ENCODE measurements at places on chromosomes 5 and 9. TPM values are rescaled to one million over a fixed set of nuclear protein-coding genes. Genes with fewer than 3 reads are reported as not detected.
A peak's percentile ranks its signal among the peaks of the same experiment; 100 is the strongest.

DNA sequence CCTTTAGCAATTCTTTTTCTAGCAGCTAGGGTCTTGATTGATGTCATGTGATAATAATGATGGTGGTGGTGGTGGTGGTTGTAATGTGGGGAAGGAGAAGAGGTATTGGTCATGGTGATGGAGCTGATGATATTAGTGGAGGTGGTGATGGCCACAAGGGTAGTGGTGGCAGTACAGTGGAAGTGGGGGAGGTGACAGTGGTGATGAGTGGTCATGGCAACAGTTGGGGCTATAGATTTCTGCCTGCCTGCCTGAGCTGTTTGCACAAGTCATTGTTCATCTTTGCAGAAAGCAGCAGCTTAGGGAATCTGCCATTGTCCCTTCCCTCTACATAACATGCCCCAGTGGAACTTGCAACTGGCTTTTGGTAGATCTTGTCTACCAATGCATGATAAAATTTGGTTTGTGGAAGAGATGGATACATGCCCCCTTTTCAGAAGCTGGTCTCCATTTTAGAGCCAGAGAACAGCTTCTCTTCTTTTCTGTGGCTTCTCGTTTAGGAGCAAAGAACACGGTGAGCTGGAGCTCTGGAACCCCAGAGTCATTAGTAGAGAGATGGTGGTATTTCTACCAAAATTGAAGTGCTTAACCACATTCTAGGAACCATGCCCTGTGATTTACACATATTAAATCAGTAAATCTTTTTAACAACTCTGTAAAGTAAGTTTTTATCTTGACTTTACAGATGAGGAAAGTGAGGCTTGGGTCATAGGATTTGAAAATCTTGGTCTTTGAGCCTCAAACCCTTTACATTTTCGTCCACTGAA lies 100.3 kb downstream of the AOPEP start:
- DNase-seq: no peak

- DNase-seq: no peak
Measured at GRCh38 chr5:179296150-179296821, 49.0 kb downstream of the ADAMTS2 start.

The MTAP gene
- total RNA-seq: 70.2 TPM

The DOLPP1 gene
- total RNA-seq: 15.2 TPM

The SLC46A2 gene
- total RNA-seq: not detected

GRCh38 chr9:126113756-126114408 lies 212.7 kb upstream of the MVB12B start:
- DNase-seq: no peak

GRCh38 chr9:73370053-73370452 lies 218.4 kb downstream of the ANXA1 start:
- DNase-seq: no peak

DNA sequence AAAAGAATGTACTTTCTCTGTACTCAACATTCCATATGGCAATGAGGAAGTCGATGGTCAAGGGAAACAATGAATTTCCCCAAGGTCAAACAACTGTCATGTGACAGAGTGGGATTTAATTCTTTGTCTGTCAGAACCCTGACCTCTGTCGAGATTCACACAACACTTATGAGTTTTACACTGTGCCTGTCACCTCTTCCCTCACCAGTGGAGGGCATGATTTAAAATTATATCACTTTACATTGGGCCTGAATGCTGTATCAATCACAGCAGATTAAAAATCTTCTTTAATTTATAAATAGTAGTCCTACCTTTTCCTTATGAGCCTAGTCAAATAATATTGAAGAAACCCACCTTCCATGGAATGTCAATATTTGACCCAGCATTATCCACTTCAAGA lies 276.7 kb downstream of the CDH10 start:
- DNase-seq: no peak

DNA sequence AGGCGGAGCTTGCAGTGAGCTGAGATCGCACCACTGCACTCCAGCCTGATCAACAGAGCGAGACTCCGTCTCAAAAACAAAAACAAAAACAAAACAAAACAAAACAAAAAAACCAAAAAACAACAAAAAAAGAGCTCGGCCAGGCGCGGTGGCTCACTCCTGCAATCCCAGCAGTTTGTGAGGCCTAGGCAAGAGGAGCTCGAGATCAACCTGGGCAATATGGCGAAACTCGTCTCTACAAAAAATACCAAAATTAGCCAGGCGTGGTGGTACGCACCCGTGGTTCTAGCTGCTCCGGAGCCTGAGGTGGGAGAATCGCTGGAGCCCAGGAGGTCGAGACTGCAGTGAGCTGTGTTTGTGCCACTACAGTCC lies 20.2 kb downstream of the TRIM7 start:
- no peak for DNase-seq

- DNase-seq: no peak
Measured at GRCh38 chr9:127154390-127155191, 32.2 kb upstream of the ANGPTL2 start.

- no peak for DNase-seq
Measured at GRCh38 chr9:684054-684890, 157.2 kb upstream of the DMRT1 start.

The CDO1 gene
- 0.18 TPM for total RNA-seq

GRCh38 chr9:129478961-129479630 lies 141.8 kb downstream of the C9orf50 start:
- no peak for DNase-seq

The ISCA1 gene
- total RNA-seq: 33.3 TPM

The KYAT1 gene
- total RNA-seq: 18.6 TPM

DNA sequence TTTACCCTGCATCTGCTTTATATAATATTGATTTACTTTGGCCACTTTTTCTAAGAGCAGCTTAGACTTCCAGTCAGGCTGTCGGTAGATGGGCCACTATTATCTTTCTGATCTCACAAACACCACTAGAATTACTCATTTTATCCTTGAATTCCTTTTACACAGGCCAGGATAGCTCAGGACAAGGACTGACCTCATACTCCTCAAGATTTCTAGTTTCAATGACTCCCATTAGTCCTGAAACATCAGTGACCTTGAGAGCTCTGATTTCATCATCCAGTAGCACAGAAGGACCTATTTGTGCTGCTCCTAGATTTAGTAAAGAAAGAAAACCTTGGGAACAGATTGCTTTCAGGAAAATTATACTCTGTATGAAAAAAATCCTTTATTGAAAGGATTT lies 727.9 kb upstream of the PTPRD start:
- no peak for DNase-seq

- DNase-seq: no peak
Measured at GRCh38 chr5:172701291-172701656, 60.2 kb downstream of the NEURL1B start.

DNA sequence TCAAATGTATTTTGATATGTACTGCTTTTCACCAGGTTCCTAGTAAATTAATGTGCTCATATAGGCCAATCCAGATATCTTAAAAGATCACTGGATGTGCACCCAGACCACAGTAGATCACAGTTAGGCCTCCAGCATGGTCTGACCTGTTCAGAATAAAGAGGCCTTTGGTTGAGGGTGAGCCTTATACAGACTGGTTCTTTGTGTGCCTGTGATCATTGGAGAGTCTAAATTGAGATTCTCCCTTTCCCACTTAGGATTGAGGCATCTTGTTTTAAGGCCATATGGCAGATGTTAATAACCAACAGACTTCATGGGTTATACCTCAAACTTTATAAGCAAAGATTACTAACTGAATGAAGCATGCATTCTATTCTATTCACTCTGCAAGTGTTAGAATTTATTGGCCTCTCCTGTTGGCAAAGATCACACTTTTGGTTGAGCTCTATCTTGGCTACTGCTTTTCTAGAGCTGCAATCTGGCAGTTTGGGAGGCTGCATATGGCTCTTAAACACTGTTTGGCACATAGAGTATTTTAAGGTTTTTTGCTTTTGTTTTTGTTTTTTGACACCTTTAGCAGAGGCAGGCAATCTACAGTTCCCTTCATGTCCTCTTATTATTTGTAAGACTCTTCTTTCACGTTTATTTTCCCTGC lies 8.5 kb downstream of the CHSY3 start:
- no peak for DNase-seq

- DNase-seq: no peak
Measured at GRCh38 chr9:27194401-27195091, 85.5 kb downstream of the TEK start.

GRCh38 chr5:105207066-105207465 lies 1644.5 kb upstream of the NUDT12 start:
- no peak for DNase-seq

The GADD45G gene
- 5.0 TPM for total RNA-seq

DNA sequence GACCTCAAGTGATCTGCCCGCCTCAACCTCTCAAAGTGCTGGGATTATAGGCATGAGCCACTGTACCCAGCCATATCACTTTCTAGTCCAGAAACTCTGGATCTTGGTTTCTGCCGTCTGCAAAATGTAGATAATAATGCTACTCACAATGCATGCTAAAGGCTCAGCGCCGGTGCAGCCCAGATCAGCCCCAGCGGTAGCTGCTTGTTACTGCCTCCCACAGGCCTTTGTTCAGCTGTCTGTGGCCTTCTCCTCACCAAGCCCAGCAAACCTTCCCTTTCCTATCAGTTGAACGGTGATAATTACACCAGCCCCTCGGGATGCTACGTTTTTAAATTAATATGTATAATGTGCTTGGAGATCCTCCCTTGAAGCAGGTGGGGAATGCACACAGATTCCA lies 26.2 kb upstream of the MSX2 start:
- DNase-seq: no peak

GRCh38 chr5:173720286-173720952 lies 104.0 kb upstream of the BOD1 start:
- no peak for DNase-seq

GRCh38 chr5:151164687-151165392 lies 7.3 kb upstream of the ANXA6 start:
- DNase-seq: peak; percentile 89

The EIF4E1B gene
- not detected for total RNA-seq

The ADGRD2 gene
- total RNA-seq: not detected

The IL5 gene
- total RNA-seq: 1.6 TPM

DNA sequence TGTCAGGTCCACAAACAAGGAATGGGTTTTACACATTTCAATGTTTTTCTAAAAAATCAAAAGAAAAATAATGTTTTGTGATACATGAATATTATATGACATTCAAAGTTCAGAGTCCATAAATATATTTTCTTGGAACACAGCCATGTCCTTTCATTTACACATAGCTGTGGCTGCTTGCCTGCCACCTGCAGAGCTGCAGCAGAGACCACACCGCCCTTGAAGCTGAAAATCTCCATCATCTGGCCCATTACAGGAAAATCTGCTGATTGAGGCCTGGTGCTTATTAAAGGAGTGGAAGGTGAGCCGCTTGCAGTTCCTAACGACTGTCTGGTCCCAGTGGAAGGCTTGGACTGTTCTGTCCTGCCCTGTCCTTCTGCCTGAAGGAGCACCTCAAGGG lies 232.6 kb upstream of the ADAMTS16 start:
- DNase-seq: no peak

DNA sequence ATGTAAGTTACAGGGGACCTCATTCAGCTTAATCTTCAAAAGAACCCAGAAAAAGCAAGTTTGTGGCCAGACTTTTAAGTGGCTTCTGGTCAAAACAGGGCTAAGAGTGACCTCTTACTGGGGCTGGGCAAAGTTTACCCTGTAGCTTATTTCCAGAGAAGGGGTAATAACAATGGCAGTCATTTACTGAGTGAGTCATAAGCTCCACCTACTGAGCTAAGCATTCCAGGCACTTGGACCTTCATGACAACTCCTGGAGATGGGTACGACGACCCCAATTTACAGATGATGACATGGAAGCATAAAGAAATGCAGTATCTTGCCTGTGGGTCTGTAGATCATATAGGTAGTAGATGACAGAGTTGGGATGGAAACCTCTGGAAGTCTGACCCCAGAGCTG lies 4.7 kb upstream of the GPR151 start:
- no peak for DNase-seq
